ENCODE measurements at places on chromosomes 4 and X.

- DNase-seq = peak; percentile 90
Measured at GRCh38 chr4:150224896-150225591, 146.8 kb downstream of the DCLK2 start.

- peak; percentile 19 for DNase-seq
Measured at GRCh38 chr4:56979421-56980072, 851 bp downstream of the POLR2B start.

GRCh38 chr4:25873632-25874129 lies 10.9 kb upstream of the SEL1L3 start:
- no peak for DNase-seq

- no peak for DNase-seq
Measured at GRCh38 chr4:182533964-182534363, 290.8 kb downstream of the TENM3 start.

- no peak for DNase-seq
Measured at GRCh38 chrX:44227991-44228390, 115.5 kb downstream of the EFHC2 start.

DNA sequence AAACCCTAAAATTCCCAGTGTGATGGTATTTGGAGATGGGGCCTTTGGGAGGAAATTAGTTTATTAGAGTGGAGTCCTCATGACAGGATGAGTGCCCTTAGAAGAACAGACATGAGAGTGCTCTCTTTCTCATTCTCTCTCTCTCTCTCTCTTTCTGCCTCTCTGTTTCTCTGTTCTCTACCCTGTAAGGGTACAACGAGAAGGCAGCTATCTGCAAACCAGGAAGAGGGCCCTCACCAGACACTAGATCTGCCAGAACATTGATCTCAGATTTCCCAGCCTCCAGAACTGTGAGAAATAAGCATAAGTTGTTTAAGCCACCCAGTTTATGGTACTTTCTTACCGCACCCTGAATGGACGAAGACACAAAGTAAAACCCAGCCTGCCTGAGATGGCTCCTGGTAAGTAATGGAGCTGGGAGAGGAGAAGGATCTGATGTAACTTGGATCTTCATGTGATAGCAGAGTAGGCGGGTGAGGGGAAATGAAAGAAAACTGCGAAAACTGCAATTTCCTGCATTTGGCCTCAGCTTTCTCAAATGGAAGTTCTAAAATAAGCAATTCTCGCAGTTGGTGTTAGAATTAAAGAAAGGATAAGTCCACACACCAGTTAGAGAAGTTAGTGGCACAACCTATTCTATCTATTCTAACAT lies 8.7 kb upstream of the CDS1 start:
- DNase-seq = no peak

Data from RCC 7860 (cell line).